ENCODE measurements at places on chromosomes 4 and X.

DNA sequence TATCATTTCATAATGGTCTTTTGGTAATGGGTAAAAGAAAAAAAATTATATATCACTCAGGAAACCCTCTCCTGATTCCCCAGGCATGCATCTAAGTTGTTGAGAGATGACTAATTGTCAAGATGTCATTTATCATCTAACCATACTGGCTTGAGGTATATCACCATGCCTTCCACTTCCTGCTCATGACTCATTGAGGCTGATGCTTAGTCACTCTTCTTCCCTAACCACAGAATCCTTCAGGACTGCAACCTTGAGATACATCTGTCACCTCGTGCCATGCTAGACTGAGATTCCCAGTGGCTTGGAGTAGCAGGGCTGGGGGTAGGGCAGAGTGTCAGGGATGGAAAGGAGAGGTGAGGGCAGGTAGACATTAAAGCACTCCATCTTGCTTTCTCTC lies 782.5 kb upstream of the INTU start:
- DNase-seq = no peak
- no peak overlapping the region for H3K27ac ChIP-seq
- H3K27me3 ChIP-seq = no peaks in the 10 kb centered on the region
- H3K4me3 ChIP-seq = no peak overlapping the region

DNA sequence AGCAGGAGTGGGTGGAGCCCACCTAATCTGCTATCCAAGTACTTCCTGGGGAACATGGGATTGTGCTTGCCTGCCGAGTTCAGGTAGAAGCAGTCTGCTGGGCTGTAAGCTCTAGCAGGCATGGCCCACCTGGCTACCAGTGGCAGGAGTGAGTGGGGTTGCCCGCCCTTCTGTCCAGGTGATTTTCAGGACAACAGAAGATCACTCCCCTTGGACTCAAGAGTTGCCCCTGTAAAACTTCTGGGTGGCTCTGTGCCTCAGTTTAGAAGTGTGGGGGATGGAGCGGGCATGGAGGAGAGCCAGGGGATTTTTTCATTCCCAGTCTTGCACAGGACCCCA lies 43.5 kb downstream of the NDST3 start:
- no peaks in the 10 kb centered on the region for H3K36me3 ChIP-seq
- H3K4me1 ChIP-seq = peaks cover 9% of the 10 kb centered on the region
- no peak overlapping the region for H3K27ac ChIP-seq

DNA sequence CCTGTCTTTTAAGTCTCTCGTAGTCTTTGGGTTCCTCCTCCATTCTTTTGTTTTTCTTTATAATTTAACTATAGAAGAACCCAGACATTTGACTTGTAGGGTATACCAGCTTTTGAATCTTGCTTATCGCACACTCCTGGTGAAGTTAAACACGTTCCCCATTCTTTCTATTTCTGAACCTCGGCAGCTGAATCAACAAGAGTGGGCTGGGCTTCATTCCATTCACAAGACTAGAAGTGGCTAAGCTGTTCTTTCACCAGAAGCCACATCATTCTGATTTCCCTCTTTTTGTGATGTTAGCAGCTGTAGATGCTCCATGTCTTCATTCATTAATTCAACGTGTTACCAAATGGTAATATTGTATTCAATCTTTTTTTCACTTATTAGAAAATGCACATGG lies 167.9 kb downstream of the CORIN start:
- H3K36me3 ChIP-seq = no peaks in the 10 kb centered on the region
- DNase-seq = no peak
- H3K4me1 ChIP-seq = no peaks in the 10 kb centered on the region
- peaks cover 4% of the 10 kb centered on the region for H3K27me3 ChIP-seq
- no peak overlapping the region for H3K4me3 ChIP-seq

DNA sequence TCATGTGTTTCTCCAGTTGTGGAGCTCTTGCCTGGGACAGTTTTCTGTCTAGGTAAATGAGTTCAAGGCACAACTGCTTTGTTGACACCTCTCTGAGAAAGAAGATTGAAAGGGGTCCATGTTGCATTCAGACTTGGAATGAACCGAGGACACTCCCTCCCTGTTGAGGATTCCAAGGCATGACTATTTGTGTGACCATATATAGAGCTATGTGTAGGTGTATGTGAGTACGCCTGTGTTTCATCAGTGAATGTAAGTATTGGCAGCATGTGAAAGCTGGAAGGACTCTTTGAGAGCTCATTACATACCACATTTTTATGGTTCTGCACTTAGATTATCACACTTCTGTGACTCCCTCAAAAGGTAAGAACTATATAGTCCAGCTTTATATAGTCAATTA lies 3.4 kb downstream of the HEPH start:
- DNase-seq = no peak
- peak overlapping the region; percentile 66 for H3K4me3 ChIP-seq
- peaks cover 7% of the 10 kb centered on the region for H3K27me3 ChIP-seq
- H3K27ac ChIP-seq = no peak overlapping the region

GRCh38 chrX:12026481-12026880 lies 111.8 kb upstream of the FRMPD4 start:
- H3K36me3 ChIP-seq = no peaks in the 10 kb centered on the region
- H3K27ac ChIP-seq = no peak overlapping the region
- no peak overlapping the region for H3K4me3 ChIP-seq

GRCh38 chr4:185456131-185456530 lies 15.4 kb downstream of the CCDC110 start:
- peaks cover 6% of the 10 kb centered on the region for H3K4me1 ChIP-seq
- no peaks in the 10 kb centered on the region for H3K36me3 ChIP-seq
- H3K4me3 ChIP-seq = no peak overlapping the region
- no peak overlapping the region for H3K27ac ChIP-seq

GRCh38 chrX:133984857-133985163 lies 584 bp downstream of the GPC3 start:
- H3K27ac ChIP-seq = no peak overlapping the region
- H3K4me3 ChIP-seq = peak overlapping the region; percentile 89
- H3K36me3 ChIP-seq = no peaks in the 10 kb centered on the region
- no peak for DNase-seq
- peaks cover 82% of the 10 kb centered on the region for H3K4me1 ChIP-seq
- peaks cover 6% of the 10 kb centered on the region for H3K27me3 ChIP-seq

DNA sequence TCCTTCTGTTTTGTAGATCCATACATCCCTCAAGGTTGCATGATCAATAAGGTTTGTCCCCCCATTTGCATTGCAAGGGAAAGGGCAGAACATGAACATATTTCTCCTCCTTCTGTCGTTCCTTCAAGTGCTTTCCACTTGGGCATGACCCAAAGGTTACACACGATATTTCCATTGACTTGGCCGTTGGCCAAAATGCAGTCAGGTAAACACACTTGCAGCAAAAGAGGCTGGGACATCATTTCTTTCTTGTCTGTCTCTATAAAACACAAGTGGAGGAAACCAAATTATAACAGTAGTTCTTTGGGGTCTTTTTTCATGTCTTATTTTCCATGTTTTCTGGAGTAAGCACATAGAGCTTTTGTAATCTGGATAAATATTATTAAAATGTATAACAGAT lies 156.1 kb downstream of the FRAS1 start:
- peaks cover 6% of the 10 kb centered on the region for H3K4me1 ChIP-seq
- no peak for DNase-seq
- H3K4me3 ChIP-seq = no peak overlapping the region
- H3K27ac ChIP-seq = no peak overlapping the region

DNA sequence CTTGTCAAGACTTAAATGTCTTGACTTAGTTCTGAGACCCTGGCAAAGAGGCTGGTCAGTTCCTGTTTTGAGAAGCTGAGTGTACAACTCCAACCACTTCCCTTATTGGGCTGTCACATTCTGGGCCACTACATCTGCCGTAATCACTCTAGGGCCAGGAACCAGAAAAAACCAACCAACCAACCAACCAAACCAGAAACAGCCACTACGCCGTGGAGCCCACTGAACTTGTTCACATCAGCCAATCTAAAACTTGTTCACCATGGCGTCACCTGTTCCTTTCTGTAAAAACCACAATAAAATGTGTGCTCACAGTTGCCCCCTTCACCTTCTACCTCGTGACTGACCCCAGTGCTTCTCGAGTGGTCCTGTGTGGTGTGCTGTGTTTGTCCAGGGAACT lies 107.3 kb downstream of the JADE1 start:
- H3K27me3 ChIP-seq = no peaks in the 10 kb centered on the region
- no peak for DNase-seq
- no peak overlapping the region for H3K4me3 ChIP-seq
- H3K4me1 ChIP-seq = no peaks in the 10 kb centered on the region

DNA sequence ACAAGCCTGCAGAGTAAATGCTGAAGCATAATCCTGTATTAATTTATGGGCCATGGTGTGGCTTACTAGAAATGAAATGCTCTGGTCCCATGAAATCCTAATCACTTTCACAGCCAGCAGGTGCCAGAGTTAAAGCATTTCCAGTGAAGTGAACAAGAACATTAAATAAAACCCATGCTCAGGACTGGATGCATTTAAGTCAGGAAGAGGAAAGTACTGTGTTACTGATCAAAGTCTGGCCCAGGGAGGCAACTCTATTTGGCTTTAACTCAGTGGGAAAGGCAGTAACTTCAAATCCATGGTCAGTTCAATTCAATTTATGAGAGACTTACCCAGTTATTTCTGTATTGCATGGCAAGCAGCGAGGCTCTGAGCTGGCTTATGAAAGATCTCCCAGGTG lies 29.2 kb downstream of the AGA start:
- peaks cover 3% of the 10 kb centered on the region for H3K27me3 ChIP-seq
- H3K36me3 ChIP-seq = peaks cover 5% of the 10 kb centered on the region
- H3K4me3 ChIP-seq = no peak overlapping the region
- peaks cover 14% of the 10 kb centered on the region for H3K4me1 ChIP-seq
- DNase-seq = no peak

DNA sequence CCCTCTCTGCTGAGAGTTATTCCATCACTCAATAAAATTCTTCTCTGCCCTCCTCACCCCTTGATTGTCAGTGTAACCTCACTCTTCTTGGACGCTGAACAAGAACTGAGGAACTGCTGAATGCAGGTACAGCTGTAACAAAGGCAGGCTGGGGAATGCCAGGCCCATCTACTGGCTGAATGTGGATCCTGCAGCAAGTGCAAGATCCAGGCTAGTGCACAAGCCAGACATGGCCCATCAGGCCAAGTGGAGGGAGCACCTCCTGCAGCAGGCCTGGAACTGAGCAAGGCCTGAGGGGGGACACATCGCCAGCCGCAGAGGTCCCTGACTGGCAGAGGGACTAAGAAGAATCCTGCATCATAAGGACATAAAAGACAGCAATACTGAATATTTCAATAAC lies 411.8 kb upstream of the PCDH10 start:
- peaks cover 3% of the 10 kb centered on the region for H3K27me3 ChIP-seq
- no peaks in the 10 kb centered on the region for H3K36me3 ChIP-seq
- no peak overlapping the region for H3K4me3 ChIP-seq
- DNase-seq = peak; percentile 14
- H3K4me1 ChIP-seq = no peaks in the 10 kb centered on the region

- H3K27me3 ChIP-seq = no peaks in the 10 kb centered on the region
- H3K36me3 ChIP-seq = no peaks in the 10 kb centered on the region
- H3K4me3 ChIP-seq = no peak overlapping the region
- H3K4me1 ChIP-seq = peaks cover 42% of the 10 kb centered on the region
- DNase-seq = no peak
These were observed 394.1 kb downstream of the KCNIP4 start for GRCh38 chr4:21554500-21554899.

GRCh38 chr4:149956678-149957077 lies 121.6 kb upstream of the DCLK2 start:
- no peaks in the 10 kb centered on the region for H3K36me3 ChIP-seq
- no peak for DNase-seq
- no peak overlapping the region for H3K4me3 ChIP-seq
- no peaks in the 10 kb centered on the region for H3K27me3 ChIP-seq
- H3K4me1 ChIP-seq = peaks cover 12% of the 10 kb centered on the region

GRCh38 chr4:142960867-142961644 lies 115.0 kb upstream of the INPP4B start:
- no peak overlapping the region for H3K27ac ChIP-seq
- H3K4me1 ChIP-seq = peaks cover 11% of the 10 kb centered on the region
- no peaks in the 10 kb centered on the region for H3K36me3 ChIP-seq
- H3K27me3 ChIP-seq = no peaks in the 10 kb centered on the region
- no peak overlapping the region for H3K4me3 ChIP-seq

- H3K36me3 ChIP-seq = no peaks in the 10 kb centered on the region
- no peak for DNase-seq
- no peak overlapping the region for H3K4me3 ChIP-seq
- H3K4me1 ChIP-seq = peaks cover 70% of the 10 kb centered on the region
These were observed 130.6 kb upstream of the STX18 start for GRCh38 chr4:4672402-4672801.

DNA sequence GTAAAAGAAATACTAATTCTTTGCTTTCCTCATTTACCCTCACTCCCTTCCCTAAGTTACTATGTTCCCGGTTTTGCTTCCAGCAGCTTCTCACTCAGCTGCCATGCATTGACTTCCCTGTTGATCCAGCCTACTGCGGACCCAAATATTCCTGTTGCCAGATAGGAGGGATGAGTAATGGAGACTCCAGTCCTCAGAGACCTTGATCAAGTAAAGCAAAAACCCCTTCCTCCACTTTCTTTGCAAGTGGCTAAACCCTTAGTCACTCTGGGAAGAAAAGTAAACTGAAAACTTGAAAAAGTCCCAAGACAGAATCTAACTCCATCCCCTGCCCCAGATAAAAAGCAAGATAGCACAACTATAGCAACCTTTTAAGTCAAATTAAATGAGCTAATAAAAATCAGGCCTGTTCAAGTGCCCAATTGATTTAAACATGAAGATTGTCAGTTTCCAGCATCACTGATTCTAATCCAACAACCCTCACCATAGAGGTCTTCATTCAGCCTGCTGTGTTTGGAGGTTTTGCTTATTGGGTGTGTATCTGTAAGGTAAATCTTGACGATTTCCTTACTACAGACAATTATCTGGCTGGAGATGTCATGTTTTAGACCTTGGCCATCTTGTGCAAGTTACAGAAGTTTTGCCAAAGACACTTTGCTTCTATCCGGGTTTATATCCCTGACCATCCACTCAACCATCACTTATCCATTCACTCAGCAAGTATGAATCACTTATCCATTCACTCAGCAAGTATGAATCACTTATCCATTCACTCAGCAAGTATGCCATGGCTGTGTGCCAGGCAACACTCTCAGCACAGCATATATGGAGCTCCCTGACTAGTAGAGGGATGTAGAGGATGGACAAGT lies 17.6 kb downstream of the FGFBP1 start:
- no peak overlapping the region for H3K4me3 ChIP-seq
- no peak overlapping the region for H3K27ac ChIP-seq
- peaks cover 13% of the 10 kb centered on the region for H3K27me3 ChIP-seq
- no peaks in the 10 kb centered on the region for H3K4me1 ChIP-seq
- no peak for DNase-seq

DNA sequence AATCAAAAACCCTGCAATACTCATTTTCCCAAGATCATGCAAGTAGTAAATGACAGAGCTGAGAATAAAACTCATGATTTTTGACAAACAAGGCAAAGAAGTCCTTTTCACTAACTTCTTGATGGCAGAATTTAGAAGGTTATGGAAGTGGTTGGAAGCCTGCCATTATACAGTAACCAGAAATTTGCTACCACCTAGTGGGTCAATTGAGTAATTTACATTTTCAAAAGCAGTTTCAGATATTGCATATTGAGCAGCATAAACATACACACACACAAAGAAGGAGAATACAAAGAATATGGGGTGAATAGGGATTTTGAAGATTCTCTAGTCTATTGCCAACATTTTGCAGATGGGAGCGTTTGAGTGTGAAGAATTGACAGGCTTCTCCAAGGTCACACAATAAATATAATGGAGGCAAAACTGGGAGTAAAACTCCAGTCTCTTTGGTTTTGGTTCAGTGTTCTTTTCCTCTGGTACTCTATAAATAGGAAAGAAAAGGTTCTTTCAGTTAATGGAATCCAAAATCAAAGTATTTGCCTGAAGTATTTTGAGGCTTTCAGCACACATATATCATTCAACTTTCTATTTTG lies 70.2 kb downstream of the GC start:
- no peaks in the 10 kb centered on the region for H3K4me1 ChIP-seq
- H3K36me3 ChIP-seq = no peaks in the 10 kb centered on the region
- no peak for DNase-seq
- H3K4me3 ChIP-seq = no peak overlapping the region

Data from nephron progenitor cell (in vitro differentiated cells).